HL-60 (cell line): ENCODE measurements at places on chromosomes 6 and 20.
A peak's percentile ranks its signal among the peaks of the same experiment; 100 is the strongest.

- DNase-seq, result peak; percentile 89
Measured at GRCh38 chr20:3045816-3046676, at the start of gene MRPS26. Gene MRPS26, plus strand, starts transcription at chr20:3046052. Its CDS starts 17 bp downstream, at chr20:3046069.

DNA sequence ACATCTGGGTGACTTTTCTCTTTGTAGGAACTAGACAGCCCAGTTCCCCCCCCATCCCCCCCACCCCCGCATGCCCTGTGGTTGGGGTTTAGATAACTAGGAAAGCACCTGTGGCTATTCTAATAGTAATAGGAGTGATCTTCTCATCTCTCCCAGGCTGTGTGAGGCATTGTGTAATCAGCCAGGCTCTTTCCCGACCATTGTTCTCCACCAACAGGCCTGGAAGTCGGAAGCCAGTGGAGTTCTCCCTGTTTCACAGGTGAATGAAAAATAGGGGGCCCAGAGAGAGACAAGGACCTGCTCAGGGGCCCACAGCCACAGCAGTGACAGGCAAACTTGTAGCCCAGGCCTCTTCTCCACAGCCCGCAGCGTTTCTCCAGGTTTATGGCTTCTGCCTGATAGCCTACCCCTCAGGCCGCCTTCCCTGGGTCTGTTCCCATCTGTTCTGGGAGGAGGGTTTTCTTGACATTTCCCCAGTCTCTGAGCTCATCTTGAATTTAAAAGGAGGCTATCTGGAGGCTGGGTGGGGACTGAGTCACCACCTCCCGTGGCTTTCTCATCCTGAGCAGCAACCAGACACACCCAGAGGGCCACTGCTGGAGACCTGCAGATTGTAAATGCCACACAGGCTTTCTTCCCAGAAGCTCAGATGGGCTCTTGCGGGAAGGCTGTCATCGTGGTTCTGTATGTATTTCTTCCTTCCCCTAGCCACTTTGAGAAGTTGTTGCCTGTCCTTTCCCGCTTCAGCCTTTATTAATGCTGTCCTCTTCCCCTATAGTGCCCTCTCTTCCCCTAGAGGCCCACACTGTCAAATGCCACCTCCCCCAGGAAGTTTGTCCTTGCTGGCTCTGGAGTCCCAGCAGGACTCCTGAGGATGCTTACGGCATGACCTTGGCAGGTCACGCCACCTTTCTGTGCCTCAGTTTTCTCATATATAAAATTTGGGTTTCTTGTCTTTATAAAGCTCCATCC lies 75.9 kb upstream of the MYL9 start:
- DNase-seq, result no peak

DNA sequence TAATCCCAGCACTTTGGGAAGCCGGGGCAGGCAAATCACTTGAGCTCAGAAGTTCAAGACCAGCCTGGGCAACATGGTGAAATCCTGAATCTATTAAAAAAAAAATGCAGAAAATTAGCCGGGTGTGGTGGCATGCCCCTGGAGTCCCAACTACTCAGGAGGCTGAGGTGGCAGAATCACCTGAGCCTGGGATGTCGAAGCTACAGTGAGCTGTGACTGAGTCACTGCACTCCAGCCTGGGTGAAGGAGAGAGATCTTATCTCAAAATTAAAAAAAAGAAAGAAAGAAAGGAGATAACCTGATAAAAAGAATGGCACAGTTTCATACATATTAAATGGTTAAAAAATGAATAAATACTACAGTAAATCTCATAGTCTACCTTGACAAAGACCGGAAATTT lies 123.6 kb upstream of the TNFAIP3 start:
- no peak for DNase-seq

- DNase-seq, result no peak
Measured at GRCh38 chr6:117444600-117444999, 18.9 kb upstream of the ROS1 start.

DNA sequence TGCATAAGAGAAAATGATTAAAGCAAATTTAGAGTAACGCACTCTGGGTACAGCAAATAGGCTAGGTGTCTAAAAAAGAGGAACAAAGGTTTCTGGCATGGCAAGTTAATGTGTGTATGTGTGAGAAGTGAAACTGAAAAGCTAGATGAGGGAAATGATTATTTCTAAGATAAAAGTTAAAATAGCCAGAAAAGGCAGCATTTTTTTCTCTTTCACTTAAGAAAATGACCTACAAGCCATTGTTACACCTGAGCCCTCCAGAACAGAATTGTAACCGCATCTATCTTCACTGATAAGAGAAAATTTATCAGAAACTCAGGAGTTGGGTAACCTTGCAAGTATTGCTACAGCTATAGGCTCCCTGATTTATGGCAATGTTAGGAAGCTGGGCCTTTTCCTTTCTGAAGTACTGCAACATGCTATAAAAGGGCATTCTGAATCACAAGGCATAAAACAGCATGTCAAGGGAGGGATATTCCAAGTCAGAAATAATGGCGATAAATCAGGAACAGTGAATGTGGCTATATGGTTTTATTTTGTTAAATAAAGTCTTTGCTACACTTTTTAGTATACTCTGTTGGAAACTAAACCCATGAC lies 395.3 kb downstream of the TBC1D32 start:
- DNase-seq, result no peak

- no peak for DNase-seq
Measured at GRCh38 chr20:50679753-50680104, 11.6 kb downstream of the RIPOR3 start.

- peak; percentile 80 for DNase-seq
Measured at GRCh38 chr20:60113771-60114170, 155.5 kb downstream of the CDH26 start.

DNA sequence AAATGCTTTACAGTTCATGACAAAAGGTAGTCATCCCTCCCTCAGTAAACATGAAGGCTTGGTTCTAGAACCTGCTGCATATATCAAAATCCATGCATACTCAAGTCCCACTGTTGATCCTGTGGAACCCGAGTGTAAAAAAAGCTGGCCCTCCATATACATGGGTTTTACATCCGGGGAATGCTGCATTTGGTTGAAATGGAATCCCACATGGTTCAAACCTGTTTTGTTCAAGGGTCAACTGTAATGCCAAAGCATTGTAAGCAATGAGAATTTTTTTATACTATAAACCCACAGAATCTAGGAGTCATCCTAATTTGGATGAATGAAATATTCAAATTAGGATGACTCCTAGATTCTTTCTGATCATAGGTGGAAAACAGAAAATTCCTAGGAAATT lies 5.9 kb upstream of the HDAC2 start:
- no peak for DNase-seq

GRCh38 chr6:24255676-24256075 lies 102.2 kb downstream of the DCDC2 start:
- no peak for DNase-seq

- DNase-seq, result peak; percentile 73
Measured at GRCh38 chr20:56212091-56212490, 36.4 kb upstream of the MC3R start.

- no peak for DNase-seq
Measured at GRCh38 chr6:137471986-137472385, 22.2 kb downstream of the OLIG3 start.
